Esophagus squamous epithelium (tissue), 5 donors: ENCODE measurements at places on chromosomes 2 and 18.

GRCh38 chr18:80251700-80252099 lies 4.4 kb upstream of the PARD6G start:
- no peak for DNase-seq

DNA sequence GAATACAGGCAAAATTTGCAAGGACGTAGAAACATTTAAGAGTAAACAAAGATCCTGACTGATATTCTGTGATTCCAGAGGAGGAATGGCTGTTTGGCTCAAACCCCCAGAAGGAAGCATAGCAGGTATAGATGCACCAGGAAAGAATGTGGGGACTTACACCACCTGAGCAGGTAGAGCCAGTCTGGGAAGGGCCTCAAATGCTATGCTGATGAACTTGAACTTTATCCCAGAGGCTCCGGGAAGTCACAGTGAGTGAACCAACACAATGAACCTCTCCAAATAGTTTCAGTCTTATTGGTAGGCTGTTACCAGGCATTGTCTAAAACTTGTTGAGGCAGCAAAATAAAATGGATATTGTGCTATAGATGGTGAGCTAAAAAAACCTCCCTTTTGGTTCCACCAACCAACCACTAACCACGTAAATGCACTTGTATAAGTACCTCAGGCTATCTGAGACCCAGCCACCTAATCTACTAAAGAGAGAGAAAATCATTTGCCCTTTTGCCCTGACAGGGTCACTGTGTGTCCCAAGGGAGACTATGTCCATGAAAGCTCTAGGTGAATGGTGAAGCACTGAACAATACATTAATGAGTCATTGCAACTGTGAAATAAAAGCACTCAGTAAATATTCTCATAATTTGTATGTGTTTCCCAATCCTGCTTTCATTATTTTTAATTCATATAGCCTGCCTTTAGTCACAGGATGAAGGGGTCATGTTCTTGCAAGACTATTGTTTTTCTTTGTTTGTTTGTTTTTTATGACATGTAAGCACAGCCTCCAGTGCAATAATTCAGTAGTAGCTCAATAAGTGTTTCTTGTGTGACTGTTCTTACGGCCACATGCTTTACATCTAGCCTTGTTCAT lies 911.6 kb downstream of the EPHA4 start:
- DNase-seq: no peak

DNA sequence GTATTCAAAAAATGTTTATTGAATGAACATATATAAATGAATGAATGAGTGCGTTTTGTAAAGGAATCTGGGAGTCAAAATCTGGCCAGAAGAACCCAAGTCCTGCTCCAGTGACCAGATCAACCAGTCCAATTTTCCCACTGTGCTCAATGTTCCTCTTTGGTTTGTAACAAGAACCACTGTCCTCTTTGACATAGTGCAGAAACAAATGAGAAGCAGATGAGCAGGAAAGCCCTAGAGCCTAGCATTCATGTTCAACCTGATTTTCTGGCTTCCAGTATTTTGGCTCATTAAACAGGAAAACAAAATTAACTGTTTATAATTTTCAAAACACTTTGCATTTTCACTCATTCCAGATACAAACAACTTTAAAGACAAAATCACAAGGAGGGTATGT lies 23.2 kb downstream of the FAM124B start:
- no peak for DNase-seq

DNA sequence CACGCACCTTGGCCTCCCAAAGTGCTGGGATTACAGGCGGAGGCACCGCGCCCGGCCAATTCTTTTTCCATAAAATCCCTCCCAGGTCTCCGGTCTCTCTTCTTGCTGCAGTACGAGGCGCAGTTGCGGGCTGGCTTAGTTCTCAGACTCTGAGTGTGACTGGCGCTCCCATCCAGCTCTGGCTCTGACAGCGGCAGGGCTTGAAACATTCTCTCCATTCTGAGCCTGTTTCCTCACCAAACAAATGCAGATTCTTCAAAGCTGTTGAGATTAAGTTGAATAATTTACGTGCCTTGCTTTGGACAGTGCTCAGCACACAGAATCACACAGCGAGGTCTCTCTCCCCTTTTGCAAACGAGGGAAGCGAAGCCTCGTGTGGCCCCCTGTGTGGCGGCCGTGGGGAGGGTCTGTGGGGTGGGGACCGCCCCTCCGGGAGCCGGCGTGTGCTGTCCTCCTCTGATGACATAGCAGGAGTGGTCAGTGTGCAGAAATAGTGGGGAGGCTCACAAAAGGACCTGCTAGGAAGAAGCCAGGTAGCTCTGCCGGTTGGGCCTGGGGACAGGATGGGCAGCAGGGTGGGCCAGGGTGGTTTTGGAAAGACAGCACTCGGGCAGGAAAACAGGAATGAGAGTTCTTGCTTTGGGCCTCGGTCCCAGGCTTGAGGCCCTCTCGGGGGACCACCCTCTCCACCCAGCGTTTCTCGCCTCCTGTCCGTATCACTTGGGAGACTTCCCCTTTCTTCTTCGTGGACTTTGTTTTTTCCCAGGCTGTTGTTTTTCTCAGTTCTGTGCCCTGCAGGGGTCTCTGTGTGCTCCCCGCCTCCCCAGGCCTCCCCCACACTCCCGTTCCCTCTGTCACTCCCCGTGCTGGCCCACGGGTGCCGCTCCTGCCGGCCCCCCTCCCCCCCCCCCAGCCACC lies 75.0 kb downstream of the KCNG2 start:
- DNase-seq: no peak

DNA sequence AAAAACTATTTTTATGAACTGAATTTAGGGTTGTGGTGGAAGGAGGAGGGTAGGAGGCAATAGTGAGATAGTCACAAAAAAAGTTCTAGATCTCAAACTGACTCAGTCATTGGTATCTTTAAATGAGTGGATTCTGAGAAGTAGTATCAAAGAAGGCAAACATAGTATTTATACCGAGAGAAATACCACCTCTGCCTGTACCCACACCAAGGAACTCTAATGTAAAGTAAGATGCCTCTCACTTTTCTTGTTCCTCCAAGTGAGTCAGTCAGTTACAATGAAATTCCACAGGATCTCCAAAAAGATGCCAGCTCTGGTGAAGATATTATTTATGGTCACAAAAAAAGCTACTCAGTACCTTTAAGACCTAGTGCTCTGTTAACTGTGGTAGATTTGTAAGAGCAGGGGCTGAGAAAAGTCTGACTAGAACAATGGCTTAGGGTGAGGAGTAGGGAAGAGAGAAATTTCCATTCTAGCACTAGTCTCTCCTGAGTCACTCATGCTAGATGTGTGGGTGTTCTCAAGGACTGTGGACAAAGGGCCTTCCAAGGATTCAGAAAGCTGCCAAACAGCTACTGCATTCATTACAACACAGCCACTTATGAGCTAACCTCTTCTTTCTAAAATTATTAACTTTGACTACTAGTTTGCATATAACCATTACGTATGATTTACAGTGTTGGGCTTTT lies 36.3 kb downstream of the YWHAQ start:
- no peak for DNase-seq

DNA sequence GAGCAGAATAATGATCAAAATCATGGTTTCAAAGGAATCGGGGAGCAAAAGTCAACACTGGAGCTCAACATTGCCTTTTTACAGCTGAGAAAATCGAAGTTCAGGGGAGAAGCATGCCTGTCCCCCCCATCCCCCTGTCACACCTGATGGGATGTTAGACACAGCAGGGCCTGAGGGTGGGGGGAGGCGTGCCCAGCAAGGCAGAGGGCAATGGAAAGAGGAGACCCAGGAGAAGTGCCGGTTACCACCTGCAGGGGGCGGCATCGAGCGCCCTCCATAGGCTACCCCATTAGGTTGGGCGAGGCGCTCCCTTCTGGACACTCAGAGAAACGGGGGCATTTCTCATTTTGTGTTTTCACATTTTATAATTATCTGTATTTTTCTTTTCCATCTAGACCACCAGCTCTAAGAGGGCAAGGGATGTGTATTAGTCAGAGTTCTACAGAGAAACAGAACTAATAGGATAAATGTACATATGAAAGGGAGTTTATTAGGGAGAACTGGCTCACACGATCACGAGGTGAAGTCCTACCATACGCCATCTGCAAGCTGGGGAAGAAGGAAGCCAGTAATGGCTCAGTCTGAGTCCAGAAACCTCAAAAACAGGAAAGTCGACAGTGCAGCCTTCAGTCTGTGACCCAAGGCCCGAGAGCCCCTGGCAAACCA lies 271.3 kb downstream of the LRATD1 start:
- no peak for DNase-seq

- DNase-seq: no peak
Measured at GRCh38 chr2:12196495-12196894, 450.1 kb downstream of the LPIN1 start.

DNA sequence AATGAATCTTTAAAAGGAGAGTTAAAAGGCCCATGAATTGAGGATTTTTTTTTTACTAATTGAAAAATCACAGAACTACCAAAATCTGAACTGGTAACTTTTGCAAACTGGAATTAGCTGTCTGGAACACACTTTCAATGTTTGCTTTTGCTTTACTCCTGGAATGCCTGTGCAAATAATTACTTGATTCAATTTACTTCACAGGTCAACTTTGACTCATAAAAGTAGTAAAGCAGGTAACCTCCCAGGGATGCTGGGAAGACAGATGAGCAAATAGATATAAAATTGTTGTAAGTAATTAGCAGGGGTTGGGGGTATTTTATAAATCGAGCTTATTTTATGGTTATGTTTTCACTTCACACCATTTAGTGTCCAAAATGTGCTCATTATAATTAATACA lies 398.3 kb upstream of the HNRNPA3 start:
- no peak for DNase-seq

- DNase-seq: no peak
Measured at GRCh38 chr2:238306672-238306998, 13.7 kb upstream of the TRAF3IP1 start.

DNA sequence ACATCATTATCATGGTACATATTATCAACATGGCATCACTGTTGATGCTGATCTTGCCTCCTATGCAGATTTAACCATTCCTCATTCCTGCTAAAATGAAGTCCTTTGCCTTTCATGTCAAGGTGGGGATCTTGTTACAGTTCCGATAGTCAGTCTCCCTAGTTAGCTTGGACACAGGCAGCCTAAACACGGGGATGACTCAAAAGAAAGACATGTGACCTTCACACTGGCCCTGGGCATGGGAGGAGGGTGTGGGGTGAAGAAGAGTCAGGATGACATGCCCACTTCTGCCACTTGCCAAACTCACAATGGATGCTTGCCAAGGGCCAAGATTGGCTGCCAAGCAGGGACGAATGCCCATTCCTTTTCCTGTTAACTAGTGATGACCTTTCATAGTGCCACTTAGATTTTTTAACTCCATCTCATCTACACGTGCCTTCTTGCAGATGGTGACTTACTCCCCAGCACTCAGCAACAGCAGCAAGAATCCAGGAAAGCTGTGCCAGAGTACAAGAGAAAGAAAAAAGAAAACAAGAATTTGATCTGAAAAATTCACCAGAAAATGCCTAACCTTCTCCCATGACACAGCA lies 13.9 kb upstream of the SLC1A4 start:
- no peak for DNase-seq

DNA sequence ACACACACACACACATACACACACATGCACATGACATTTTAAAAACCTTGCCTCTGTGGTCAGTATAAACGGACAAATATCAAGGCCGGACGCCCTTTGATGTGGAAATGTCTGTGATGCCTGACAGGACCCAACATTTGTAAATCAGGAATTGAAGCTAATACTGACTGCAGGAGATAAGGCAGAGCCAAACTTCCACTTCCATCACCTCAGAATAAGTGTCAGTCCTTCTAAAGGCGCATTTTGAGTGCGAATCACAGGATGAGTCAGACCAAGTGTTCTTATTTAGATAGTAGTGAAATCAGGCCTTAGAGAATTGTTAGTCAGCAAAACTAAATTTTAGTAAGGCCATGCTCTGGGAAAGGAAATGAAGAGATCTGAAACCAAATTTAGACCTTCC lies 211.7 kb upstream of the LRATD1 start:
- no peak for DNase-seq

- no peak for DNase-seq
Measured at GRCh38 chr2:141380008-141380979, 750.5 kb downstream of the LRP1B start.

DNA sequence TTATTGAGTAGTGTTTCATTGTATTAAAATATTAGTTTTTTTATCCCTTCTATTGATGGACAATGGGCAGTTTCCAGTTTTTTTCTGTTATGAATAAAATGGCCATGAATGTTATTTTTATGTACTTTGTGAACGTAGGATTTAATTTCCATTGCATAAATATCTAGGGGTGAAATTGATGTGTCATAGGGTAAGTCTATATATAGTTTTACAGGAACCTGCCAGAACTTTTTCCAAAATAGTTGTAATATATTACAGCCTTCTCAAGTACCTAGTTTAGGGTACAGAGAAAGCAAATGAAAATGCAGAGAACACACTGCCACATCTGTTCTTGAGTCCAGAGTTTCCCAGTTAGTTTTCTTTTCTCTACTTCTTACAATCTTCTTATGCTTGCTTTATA lies 378.6 kb downstream of the MEIS1 start:
- no peak for DNase-seq

DNA sequence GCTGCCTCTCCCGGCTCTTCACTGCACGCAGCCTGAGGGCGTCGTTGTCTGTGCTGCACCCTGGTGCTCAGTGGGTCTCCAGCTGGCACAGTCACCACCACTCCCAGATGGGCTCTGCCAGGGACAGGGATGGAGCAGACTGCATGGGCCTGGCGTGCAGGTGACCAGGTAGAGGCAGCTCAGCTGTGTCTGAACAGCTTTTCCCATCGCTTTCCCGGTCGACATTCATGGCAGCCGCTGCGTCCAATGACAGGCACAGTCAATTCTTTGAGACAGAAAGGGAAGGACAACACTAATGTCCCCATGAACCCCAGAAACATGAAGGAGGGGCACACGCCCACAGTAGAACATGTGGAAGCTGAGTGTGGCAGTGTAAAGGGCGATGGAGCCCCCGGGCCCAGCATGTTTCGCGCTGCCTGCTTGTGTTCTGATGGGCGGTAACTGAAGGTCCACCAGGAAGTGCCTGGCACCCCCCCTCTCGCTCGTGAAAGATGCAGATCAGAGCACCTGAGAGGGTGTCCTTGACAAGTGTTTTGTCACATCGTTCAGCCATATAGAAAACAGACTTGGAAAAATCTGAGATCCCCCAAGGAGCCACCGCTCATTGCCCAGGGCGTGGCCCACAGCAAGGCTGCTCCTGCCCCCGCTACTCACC lies 122.4 kb downstream of the NFATC1 start:
- no peak for DNase-seq

DNA sequence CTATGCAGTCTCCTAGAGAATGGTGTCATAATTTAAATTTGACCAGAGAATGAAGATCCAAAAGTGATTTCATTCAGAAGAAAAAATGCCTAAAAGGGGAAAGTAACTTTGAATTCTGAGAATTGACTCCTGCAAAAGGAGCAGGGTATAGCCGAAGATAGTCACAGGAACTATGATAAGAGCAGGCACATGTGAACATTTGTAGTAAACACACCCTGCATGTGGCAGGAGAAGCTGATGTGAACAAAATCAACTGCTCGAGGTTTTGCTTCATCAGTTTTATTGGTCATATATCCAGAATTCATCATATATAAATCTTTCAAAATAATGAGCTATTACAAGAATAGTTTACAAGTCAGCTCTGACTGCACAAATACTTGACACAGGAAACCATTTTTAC lies 14.0 kb downstream of the MCFD2 start:
- DNase-seq: no peak
